ENCODE measurements at places on chromosomes 5 and 9.
A peak's percentile ranks its signal among the peaks of the same experiment; 100 is the strongest.

DNA sequence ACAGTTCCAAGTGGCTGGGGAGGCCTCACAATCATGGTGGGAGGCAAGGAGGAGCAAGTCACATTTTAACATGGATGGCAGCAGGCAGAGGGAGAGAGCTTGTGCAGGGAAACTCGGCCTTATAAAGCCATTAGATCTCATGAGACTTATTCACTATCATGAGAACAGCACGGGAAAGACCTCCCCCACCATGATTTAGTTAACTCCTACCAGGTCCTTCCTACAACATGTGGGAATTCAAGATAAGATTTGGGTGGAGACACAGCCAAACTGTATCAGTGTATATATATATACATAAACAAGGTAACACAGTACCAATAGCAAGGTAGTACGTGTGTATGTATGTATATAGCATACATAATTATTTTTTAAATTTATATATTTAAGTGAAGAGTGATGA is 50.9 kb downstream of the NFX1 start:
- DNase-seq, result no peak

- no peak for DNase-seq
Measured at GRCh38 chr5:150374651-150375050, 17.2 kb downstream of the TCOF1 start.

DNA sequence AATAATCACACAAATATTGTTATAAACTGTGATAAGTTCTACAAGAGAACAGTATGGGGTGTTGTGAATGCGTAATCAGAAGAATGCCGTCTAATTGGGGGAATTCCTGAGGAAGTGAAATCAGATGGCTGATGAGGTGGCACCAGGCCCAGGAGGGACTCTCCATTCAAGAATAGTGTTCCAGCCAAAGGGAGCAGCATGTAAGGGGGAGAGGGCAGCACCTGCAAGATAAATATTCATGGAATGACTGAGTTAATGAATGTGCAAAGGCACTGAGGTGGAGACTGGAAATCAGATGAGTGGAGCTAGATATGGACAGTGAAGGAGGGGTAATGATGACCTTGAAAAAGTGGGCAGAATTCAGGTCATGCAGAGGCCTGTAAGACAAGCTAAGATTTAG is 250.6 kb downstream of the ARRDC3 start:
- no peak for DNase-seq

DNA sequence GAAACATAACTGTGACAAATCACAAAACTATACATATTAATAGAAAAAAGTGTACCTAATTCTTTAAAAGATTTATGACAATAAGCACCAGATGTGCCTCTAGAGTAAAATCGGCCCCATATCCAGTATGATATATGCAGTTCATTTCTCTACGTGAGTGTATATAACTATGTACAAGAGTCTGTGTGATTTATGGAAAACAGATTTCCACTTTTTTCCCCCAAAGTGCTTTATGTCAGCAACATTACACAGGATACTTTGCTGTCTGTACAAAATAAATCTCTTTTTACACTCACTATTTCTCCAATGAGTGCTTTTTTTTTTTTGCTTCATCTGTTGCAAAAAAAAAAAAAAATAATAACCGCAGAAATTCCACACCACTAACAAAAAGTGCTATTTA is 298.8 kb upstream of the RFX3 start:
- DNase-seq, result no peak

DNA sequence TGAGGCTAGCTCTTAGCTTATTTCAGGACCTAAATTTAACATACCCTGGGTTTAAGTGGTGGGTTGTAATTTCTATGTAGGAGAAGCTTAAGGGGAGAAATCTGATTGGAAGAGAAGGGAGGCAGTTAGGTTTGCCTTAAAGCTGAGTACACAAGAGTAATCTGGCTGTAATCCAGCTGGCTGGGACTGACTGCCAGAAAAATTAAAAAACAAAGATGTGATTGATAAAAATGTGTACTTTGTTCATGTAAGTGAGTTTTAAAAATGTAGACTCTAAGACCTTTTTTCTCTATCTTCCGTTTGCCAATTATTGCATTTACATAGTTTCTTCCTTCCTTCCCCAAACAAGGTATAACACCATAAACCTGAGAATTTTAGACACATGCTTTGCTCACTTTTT is 17.5 kb upstream of the MSMP start:
- DNase-seq, result no peak

DNA sequence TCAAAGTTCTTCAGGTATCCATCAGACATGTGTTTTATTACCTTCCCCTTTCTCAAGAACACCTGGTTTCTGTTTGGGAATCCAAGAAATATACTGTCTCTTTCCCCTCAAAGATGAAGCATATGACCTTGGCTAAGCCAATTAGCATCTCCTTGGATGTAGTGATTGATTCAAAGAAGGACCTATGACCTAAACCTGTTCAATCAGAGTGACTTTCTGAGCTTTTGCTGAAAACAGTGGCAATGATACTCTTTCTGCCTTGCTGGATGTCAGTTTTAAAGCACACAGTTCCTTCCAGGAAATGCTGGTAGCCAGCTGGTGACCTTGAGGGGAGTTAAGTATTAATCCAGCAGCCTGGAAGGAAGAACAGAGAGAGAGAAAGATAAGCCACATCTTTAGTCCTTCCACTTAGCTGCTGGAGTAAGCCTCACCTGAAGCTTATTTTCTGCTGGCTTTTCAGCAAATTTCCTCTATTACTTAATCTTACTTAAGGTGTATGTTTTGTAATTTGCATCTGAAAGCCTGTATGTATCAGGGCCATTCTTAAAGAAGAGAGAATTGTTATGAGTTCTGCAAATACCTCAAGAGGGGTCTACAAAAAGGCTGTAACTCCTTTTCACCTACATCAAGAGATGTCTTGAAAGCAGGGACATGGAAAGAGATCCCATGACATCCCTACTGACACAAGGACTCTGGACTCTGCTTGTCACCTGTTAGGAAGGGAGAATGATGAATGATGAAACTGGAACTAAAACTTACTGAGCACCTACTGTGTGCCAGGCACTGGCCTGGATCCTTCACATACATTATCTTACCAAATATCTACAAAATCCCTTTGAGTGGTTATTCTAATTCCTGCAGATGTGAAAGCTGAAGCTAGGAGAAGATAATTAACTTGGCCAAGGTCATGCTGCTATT is 35.2 kb upstream of the PIK3R1 start:
- DNase-seq, result no peak

DNA sequence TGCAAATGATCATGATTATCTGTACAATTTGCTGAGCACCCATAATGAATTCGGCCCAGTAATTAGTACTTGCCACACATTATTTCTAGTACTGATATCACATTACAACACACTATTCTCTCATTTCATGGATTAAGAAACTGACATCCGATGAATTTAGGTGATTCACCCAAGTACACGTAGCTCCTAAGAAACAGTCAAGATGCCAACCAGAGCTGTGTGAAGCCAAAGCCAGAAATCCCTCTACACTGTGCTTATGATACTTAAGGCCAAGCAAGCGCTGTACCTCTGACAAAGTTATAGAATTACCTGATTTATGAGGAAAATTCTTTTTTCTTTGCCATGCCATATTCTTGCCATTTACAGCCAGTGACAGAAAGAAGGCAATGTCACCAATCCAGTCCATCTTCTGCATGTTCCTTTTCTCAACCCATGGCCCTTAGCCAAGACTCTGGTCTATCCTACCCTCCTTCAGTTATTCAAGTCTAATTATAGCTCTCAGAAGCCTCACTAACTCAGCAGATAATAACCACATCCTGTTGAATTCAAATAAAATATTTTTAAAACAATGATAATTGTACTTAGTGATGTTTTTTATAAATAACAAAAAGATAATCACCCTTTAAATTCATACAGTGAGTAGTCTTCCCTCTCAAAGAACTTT is 74.3 kb upstream of the PTGER4 start:
- DNase-seq, result no peak

DNA sequence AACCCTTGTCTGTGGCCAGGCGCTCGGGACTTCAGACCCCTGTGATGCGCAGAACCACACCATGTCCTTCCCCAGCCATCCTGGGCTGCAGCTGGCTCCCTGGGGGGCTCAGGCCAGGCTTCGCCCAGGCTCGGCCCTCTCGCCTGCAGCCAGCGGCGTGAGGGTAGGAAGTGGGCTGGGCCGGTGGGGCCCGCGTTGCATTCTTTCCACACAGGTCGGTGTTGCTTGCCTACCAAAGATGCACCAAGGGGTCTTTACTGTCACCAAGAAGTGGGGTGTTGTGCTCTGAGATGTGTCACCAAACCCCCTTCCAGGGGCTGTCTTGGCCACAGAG is 48.3 kb upstream of the RNF130 start:
- no peak for DNase-seq

GRCh38 chr5:96781031-96781971 is 26.4 kb downstream of the ERAP1 start:
- DNase-seq, result no peak

DNA sequence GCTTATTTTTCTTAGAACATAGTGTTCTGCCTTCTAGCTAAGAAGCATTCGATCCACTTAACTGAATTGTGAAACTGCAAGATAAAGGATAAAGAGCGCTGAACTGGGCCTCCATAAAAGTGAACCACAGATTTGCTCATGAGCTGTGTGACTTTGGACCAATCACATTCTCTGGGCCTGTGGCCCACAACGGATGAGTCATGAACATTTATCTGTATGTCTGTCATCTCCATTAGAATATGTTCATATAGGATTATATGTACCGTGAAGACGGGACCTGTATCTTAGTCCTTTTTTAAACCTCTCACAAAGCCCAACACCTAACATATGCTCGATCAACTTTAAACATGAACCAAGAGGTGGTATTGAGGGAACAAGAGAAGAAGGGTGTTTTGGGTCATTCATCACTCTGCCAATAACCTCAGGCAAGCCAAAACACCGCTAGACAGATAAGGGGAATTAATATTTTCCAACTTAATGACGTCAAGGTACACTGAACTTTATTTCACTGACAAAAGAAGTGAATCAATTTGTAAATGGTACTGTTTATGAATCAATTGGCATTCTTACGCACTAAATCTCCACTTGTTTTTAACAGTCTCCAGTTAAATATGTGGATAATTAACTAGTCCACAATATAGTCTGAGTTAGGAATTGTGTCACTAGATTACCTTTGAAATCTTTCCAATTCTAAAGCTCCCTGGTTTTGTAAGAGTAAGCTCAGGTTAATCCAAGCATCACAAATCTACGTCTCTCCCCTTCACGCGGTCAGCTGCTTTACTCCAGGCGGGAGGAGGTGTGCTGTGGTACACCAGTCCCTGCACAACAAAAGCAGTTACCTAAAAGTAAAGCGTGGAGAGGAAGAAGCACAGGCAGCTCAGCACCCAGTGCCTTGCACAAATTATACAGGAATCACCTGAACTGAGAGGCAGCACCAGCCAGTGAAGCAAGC is 1.6 kb downstream of the TMEM245 start:
- peak; percentile 74 for DNase-seq

DNA sequence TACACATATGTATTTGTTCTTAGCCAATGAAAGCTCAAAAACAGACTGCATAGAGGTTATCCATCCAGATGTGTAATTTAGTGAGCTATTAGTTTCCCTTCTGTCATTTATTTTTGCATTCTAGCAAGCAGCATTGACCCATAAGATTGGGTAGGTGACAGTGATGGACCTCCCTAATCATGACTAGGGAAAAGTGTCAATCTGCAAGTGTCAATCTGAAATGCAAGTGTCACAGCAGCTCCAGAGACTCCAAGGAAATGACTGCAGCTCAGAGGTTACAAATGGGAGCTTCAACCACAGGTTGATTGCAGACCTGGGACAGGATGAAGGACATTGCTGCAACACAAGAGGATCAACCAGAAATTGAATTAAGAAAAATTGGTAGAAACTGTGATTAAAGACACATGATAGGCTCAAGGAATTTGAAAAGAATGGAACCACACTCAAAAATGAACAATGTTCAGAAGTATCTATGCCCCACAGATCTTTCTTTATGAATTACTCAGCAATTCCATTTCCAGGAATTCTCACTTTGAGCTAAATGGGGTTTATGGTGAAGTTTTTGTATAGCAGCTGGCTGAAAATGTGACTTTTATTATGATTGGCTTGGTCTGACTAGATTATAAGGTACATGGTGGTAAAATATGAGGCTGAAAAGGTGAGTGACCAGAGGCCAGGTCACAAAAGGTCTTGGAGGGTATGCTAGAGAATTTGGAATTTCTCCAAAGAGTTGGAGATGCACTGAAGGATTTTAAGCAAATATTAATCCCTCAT is 59.6 kb upstream of the HTR4 start:
- DNase-seq, result no peak

DNA sequence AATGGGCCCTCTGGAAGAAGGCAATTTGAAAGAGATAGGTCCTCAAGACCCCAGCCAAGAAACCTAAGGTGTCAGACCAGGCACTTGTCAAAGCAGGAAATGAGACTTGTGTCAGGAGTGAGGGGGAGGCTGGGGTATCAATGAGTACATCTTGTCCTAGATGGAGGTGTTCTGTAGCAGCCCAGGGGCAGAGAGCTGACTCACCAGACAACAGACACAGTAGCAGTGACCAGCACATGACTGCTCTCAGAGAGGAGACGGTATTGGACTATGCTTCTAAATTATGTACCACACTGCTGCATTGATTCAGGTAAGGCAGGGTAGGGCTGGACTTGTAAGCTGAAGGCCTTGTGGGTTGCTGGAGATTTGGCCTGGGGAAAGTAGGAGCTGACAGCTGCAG is 551.2 kb upstream of the KLF4 start:
- DNase-seq, result no peak

GRCh38 chr5:88518131-88519016 is 249.7 kb upstream of the TMEM161B start:
- no peak for DNase-seq

Measured in activated naive CD4-positive, alpha-beta T cell treated with anti-CD3 and anti-CD28 coated beads for 36 hours (primary cell).